ENCODE measurements at places on chromosomes 12 and 14.

DNA sequence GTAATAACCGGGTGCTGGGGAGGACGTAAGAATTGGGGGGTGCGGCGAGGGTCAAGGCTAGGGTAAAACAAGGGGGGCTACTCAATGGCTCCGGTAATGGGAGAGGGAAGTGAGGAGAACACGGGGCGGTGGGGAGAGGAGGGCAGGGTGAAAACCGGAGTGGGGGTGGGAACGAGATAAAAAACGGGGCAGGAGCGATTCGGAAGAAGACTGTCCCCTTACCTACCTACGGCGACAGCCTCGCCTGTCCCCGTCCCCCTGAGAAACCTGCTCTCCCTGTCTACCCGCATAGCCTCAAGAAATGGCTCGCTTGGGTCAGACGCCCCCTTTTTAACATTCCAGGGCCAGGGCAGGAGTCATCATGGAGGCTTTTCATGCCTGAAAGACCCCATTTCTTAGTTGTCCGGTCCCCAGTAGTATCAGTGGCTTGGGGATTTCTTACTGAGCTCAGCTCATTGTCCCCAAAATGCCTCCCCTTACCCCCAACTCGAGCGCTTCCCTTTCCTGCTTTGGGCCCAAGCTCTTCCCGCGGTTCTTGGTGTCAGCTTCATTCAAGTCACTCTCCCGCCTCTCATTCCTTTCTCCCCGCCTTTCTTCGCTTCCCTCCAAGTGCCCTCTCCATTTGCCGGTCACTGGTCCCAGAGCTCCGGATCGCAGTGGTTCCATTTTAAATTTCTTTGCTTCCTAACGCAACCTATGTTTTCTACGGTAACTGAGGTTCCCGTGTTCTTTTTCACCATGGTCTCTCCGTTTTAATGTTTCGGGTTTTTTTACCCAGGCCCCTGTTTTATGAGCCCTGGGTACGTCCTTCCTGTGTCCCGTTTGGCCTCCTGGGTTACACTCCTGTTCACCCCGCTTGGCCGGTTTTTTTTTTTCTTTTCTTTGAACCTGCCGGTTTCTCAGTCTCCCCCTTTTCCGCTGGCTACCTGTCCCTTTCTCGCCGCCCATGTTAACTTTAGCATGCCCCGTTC lies 1.2 kb upstream of the WSB2 start:
- DNase-seq, result peak; percentile 59

DNA sequence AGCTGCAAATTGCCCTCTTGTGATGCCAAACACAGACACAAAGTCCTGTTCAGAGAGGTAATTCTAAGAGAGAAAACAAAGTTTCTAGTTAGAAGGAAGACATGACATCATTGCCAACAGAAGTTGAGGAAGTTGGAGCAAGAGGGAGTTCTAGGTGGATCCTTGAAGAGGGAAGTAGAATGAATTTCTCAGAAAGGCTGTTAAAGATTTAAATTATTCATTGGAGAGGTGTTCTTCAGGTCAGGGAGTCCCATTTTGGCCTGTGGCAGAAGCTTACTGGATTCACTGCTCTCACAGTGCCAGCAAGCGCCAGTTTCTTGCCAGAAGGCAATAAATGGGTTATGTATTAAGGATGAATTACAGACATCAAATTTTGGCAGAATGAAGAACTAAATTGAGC lies 15.3 kb downstream of the TSFM start:
- no peak for DNase-seq

GRCh38 chr12:89345830-89346740 lies 6.2 kb downstream of the DUSP6 start:
- peak; percentile 74 for DNase-seq

DNA sequence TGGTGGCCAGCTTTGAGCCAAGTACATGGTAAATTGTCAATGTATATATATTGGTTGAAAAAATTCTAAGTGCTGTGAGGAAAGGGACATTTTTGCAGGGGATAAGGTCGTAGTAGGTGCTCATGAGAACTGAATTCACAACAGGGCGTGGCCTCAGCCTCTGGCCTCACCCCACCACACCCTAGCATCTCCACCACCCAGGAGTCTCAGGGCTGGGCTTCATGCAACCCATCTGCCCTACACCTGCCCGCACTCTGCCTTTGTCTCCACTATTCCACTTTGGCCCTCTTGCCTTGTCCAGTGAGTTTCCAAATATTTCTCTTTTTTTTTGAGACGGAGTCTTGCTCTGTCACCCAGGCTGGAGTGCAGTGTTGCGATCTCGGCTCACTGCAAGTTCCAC lies 22.1 kb upstream of the AQP2 start:
- no peak for DNase-seq

DNA sequence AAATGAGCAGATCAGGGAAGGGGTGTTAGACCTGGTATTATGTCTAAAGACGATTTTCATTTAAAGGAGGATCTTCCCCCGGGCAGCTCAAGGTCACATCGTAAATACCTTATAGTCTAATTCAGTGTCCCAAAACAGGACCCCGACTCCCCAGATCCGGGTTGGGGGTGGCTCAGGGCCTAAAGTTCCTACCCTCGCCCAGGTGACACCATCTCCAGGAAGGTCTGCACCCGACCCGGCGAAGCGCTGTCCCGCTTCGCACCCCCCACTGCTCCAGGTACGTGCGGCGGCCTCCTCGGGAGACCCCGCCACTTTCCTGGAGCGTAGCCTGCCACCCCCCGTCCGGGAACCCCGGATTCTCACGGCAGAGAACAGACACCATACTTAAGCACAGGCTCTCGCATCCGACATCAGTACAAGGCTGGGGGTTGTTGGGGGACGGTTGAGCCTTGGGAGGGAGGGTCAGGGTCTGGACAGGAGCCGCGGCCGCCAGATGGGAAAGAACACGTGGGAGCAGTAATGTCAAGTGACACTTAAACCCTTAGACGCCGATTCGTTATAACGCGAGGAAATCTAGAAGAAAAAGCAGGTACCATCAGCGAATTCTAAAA lies 556 bp downstream of the TIMM9 start:
- peak; percentile 55 for DNase-seq

- no peak for DNase-seq
Observed at GRCh38 chr12:490260-490659, 30.5 kb downstream of the B4GALNT3 start.

- no peak for DNase-seq
Observed at GRCh38 chr12:67099858-67100257, 169.3 kb upstream of the CAND1 start.

DNA sequence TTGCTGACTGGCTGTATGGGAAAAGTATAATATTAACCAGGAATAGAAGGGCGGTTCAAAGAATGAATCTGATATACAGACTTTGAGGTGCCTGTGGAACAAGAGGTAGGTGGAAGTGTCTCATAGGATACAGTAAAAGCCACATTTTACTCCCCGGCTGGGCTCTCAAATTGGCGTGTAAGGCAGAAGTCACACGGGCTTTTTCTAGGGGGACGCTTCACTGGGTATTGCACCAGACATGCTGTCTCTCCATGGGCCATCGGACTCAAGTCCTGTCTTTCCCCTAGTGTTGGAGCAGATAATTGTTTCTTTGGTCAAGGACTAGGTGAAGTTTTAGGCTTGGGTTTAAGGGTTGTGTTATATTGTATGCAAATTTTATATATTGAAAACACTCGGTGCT lies 9.1 kb downstream of the TMCC3 start:
- no peak for DNase-seq

DNA sequence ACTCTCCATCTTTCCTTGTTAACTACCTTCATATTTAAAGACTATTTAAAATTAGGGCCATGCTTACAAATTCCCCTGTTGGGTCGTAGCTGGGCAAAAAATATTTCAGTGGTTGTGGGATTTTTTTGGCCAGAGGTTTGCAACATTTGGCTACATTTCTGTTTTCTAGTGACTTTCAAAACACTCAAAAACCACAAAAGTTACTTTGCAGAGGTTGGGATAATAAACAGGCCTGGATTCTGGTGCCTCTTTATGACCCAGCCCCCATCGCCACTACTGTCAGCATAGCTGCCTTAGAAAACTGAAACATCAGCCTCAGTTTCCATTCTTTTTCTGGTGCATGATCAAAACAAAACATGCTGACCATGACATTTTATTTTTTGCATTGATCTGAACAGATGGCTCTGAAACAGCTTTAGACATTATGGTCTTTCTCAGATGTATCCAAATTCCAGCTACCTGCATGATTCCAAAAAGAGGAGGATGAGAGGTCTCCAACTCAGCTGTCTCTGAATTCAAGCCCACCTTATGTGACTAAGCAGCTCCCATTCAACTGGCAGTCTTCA lies 5.2 kb downstream of the DPF3 start:
- no peak for DNase-seq

DNA sequence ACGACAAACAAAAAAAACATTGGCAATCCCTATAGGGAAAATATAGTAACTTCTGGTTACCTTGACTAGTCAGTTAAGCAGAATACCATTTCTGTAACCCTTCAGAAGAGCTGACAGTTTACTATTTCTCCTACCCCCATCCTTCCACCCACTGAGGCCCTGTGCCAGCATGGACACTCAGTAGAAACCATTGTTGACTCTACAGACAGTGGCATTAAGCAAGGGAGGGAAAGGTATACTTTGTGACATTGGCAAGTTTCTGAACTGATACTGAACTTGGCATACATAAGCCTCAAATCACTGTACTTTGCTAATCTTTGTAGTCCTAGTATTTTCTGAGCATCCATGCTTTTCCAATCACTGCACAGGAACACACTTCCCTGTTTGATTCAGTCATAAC lies 33.4 kb upstream of the VSX2 start:
- DNase-seq, result no peak

- no peak for DNase-seq
Observed at GRCh38 chr14:59100205-59100604, 88.3 kb upstream of the DAAM1 start.

- DNase-seq, result no peak
Observed at GRCh38 chr12:110845339-110845682, 1.5 kb upstream of the CCDC63 start.

DNA sequence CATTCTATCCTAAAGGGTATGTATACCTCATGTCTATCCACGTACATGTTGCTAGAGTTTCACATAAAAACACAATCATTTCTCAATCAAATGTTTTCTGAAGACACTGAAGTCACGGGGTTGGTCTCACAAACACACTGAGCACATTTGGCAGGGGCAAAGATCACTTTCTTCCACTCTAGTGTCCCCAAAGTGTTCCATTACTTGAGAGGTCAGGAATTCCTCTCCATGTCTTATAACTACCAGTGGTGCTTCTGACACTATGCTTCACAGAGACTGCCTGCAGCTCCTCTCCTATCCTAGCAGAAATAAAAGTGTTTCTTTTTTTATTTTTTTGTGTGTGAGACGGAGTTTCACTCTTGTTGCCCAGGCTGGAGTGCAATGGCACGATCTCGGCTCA lies 19.1 kb downstream of the ZFYVE1 start:
- DNase-seq, result no peak

DNA sequence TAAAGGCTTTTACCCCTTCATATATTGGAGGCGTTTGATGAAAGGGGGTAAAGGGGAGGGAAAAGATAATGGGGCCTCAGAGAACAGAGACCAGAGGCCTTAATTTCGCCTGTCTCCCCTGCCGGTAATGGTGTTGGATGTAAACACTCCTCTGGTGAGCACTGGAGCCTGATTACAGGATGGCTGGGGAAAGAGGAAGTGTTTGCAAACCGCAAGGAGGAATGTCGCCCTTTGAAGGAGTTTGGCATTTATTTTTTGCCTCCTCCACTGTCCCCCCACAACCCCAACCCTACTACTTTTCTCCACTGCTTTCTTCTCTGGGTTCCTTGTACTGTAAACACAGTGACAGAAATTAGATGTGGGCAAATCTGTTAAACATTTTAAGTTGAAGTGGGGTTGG lies 211.9 kb upstream of the TBX3 start:
- DNase-seq, result no peak

DNA sequence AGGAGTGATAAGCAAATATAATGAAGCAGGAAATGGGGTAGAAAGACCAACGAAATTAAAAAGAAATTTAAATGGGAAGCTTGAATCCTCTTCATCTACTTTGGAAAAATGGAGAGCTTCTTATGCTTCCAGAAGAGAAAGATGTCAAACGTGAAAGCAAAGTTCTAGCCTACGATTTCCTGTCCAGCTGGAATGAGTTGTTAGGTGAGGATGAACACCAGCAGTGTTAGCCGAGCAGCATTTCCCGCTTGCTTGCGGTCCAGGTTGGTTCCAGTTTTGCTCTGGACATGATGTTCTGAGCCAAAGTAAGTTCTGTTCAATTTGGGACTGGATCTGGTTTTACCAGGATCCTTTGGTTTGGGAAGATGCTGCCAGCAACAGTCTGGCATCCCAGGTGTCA lies 78.9 kb downstream of the DACT1 start:
- no peak for DNase-seq

- DNase-seq, result no peak
Observed at GRCh38 chr12:27657296-27657695, 39.0 kb upstream of the REP15 start.

- DNase-seq, result peak; percentile 39
Observed at GRCh38 chr14:36582011-36582873, at the start of gene NKX2-8. Gene NKX2-8, minus strand, starts transcription at chr14:36582614. Its CDS starts 225 bp downstream, at chr14:36582389.

DNA sequence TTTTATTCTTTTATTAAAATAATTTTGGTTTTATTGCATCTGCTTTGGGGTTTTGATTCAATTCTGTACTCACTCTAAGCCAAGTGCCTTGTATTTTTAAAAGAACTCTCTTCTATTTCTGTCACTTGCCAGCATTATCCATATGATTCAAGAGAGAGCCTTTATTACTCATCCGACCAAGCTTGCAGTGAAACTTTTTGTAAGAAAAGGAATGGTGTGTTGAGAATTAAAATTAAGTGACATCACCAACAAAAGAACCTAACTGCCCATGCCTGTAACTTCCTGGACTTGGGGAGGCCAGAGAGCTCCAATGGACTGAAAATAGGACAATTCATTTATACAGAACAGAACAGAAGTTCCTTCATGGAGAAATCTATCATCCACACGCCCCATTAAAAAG lies 52.1 kb downstream of the GALNT4 start:
- DNase-seq, result no peak
